ENCODE measurements at places on chromosomes 11 and 22. TPM values are rescaled to one million over a fixed set of nuclear protein-coding genes. Genes with fewer than 3 reads are reported as not detected.

GRCh38 chr11:37605229-37605628, 1007.2 kb upstream of the RAG2 start:
- H3K27me3 ChIP-seq = no peaks in the 10 kb centered on the region
- H3K4me1 ChIP-seq = no peaks in the 10 kb centered on the region
- DNase-seq = no peak
- H3K36me3 ChIP-seq = no peaks in the 10 kb centered on the region
- no peak overlapping the region for H3K4me3 ChIP-seq

- no peaks in the 10 kb centered on the region for H3K27me3 ChIP-seq
- H3K27ac ChIP-seq = no peak overlapping the region
- no peaks in the 10 kb centered on the region for H3K4me1 ChIP-seq
- H3K4me3 ChIP-seq = no peak overlapping the region
- no peaks in the 10 kb centered on the region for H3K36me3 ChIP-seq
- no peak for DNase-seq
Observed at GRCh38 chr11:110038201-110038600, 55.0 kb upstream of the ZC3H12C start.

DNA sequence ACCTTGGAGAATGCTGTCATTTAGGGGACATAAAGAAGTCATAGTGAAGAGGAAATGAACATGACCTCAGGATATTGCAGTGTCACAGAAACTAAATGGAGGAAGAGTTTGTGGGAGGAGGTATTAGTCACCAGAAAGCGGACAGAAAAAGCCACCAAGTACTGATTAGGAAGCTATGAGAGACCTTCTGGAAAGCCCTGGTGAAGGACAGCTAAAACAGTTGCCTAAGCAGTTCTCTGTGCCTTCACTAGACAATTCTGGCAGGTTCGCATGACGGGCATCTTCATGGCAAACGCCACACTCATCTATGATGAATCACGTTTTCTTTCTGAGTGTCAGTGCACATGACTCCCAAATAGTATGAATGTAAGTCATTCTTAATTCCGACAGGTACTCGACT, 325.8 kb downstream of the C11orf87 start:
- H3K4me3 ChIP-seq = no peak overlapping the region
- no peaks in the 10 kb centered on the region for H3K27me3 ChIP-seq
- peaks cover 6% of the 10 kb centered on the region for H3K4me1 ChIP-seq
- no peak for DNase-seq
- no peak overlapping the region for H3K27ac ChIP-seq

Gene DENND6B
- 11.0 TPM for total RNA-seq

Gene TMPRSS13
- 0.52 TPM for total RNA-seq

- DNase-seq = no peak
- no peaks in the 10 kb centered on the region for H3K36me3 ChIP-seq
- H3K27ac ChIP-seq = no peak overlapping the region
Observed at GRCh38 chr11:31943056-31943780, 132.1 kb upstream of the PAX6 start.

DNA sequence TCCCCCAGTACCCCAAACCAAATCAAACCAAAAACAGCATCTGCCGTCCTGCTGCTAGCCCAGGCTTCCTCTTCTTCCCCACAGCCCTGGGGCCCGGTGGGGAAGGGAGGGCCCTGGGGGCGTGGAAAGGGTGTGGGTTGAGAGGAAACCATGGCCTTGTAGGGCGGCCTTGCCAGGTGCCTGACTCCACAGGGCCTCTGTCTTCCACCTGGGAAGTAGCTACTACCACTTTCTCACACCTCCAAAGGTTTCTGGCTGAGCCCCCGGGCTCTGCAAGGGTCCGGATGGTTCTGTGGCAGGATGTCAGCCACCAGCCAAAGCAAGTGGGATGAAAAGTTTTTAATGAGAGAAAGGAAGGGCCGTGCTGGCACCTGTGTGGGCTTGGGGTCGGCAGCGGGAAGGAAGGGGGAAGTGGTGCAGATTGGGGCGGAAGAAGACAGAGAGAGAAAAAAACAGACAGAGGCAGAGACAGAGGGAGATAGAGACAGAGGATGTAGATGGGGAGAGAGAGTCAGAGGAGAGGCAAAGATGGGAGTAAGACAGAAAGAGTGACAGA, 10.5 kb downstream of the TPST2 start:
- H3K36me3 ChIP-seq = no peaks in the 10 kb centered on the region
- H3K27me3 ChIP-seq = no peaks in the 10 kb centered on the region
- DNase-seq = no peak
- H3K4me3 ChIP-seq = no peak overlapping the region

- H3K4me1 ChIP-seq = no peaks in the 10 kb centered on the region
- H3K27ac ChIP-seq = no peak overlapping the region
- H3K36me3 ChIP-seq = no peaks in the 10 kb centered on the region
- no peaks in the 10 kb centered on the region for H3K27me3 ChIP-seq
Observed at GRCh38 chr11:1920128-1920908, 815 bp downstream of the TNNT3 start.

- H3K36me3 ChIP-seq = no peaks in the 10 kb centered on the region
- no peak overlapping the region for H3K27ac ChIP-seq
- DNase-seq = peak; percentile 23
- no peak overlapping the region for H3K4me3 ChIP-seq
Observed at GRCh38 chr11:105609341-105609781, 512 bp upstream of the GRIA4 start.

Gene FOLR1
- total RNA-seq = 4.8 TPM

DNA sequence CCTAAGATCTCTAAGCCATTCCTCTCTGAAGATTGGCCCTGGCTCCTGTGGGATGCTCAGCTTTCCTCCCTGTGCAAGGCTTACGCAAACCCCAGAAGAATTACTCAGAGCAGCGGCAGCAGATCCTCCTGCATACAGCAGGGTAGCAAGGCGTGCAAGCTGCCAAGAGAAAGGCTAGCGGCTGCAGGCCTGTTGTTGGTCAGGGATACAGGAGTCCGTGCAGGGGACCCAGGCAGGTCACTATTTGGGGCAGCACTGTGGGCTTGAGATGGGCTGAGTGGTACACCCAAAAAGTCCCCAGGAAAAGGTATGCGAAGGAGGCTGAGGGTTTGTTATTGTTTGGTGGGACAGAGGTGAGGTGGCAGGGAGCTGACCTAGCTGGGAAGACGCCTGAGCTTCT, 1.5 kb downstream of the GLB1L2 start:
- peaks cover 17% of the 10 kb centered on the region for H3K4me1 ChIP-seq
- no peak overlapping the region for H3K27ac ChIP-seq
- no peak overlapping the region for H3K4me3 ChIP-seq
- no peak for DNase-seq

GRCh38 chr22:31107894-31108218, 488 bp upstream of the SELENOM start:
- peak overlapping the region; percentile 39 for H3K27ac ChIP-seq
- no peaks in the 10 kb centered on the region for H3K27me3 ChIP-seq
- H3K36me3 ChIP-seq = 0 out of 2 replicates have a peak, but pooled peaks cover 3% of the 10 kb centered on the region
- H3K4me1 ChIP-seq = peaks cover 14% of the 10 kb centered on the region

DNA sequence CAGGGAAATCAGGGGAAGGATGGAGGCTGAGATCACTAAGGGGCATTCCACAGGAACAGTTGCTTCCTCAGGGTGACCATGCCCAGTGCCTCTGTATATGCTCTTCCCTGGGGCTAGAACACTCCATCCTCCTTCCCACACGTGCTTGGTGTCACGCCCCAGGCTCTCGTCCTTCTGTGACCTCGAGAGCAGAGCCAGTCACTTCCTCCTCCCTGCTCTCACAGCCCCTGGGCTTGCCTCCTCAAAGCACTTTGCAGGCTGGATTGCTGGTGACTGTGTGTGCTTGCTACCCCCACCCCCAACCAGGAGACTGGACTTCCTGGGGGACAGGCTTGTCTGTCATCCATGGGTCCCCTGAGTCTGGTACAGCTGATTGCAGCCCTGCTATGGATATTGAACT, 56.5 kb upstream of the AMPD3 start:
- no peak for DNase-seq
- H3K27me3 ChIP-seq = no peaks in the 10 kb centered on the region

- no peaks in the 10 kb centered on the region for H3K36me3 ChIP-seq
- no peak overlapping the region for H3K4me3 ChIP-seq
- no peak overlapping the region for H3K27ac ChIP-seq
- no peaks in the 10 kb centered on the region for H3K27me3 ChIP-seq
Observed at GRCh38 chr11:91906871-91907624, 317.6 kb upstream of the FAT3 start.

Gene FGF4
- not detected for total RNA-seq

Gene RASD2
- 2.4 TPM for total RNA-seq

- H3K27me3 ChIP-seq = no peaks in the 10 kb centered on the region
- H3K4me1 ChIP-seq = peaks cover 23% of the 10 kb centered on the region
- DNase-seq = no peak
- H3K27ac ChIP-seq = peak overlapping the region; percentile 75
- no peaks in the 10 kb centered on the region for H3K36me3 ChIP-seq
- H3K4me3 ChIP-seq = no peak overlapping the region
Observed at GRCh38 chr11:1771700-1772099, 8.0 kb upstream of the CTSD start.

- H3K4me3 ChIP-seq = no peak overlapping the region
- no peaks in the 10 kb centered on the region for H3K27me3 ChIP-seq
- H3K36me3 ChIP-seq = peaks cover 9% of the 10 kb centered on the region
- peaks cover 1% of the 10 kb centered on the region for H3K4me1 ChIP-seq
Observed at GRCh38 chr11:72232260-72233055, 7.9 kb downstream of the INPPL1 start.

- no peak for DNase-seq
- peaks cover 3% of the 10 kb centered on the region for H3K4me1 ChIP-seq
- H3K36me3 ChIP-seq = no peaks in the 10 kb centered on the region
- no peak overlapping the region for H3K4me3 ChIP-seq
- no peaks in the 10 kb centered on the region for H3K27me3 ChIP-seq
Observed at GRCh38 chr11:33855500-33855899, 36.4 kb downstream of the LMO2 start.

DNA sequence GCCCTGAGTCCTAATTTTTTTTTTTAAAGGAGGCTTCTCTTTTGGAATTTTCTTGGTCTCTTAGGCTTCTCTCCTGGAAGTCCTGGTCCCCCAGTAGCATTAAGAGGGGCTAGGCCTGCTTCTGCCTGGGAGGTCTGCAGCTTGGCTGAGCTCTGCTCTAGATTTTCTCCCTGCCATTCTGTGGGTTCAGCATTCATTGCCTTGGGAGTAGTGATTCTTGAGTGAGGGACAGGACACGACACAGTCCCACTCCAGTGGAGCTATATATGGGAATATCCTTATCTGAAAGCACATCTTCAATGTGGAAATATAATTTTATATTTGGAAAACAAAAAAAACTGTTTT, 3.7 kb downstream of the IGSF22 start:
- no peaks in the 10 kb centered on the region for H3K36me3 ChIP-seq
- H3K4me1 ChIP-seq = peaks cover 14% of the 10 kb centered on the region
- no peaks in the 10 kb centered on the region for H3K27me3 ChIP-seq
- H3K4me3 ChIP-seq = no peak overlapping the region

GRCh38 chr22:48899523-48900326, 927.9 kb downstream of the BRD1 start:
- no peaks in the 10 kb centered on the region for H3K4me1 ChIP-seq
- H3K27me3 ChIP-seq = peaks cover 15% of the 10 kb centered on the region
- no peak for DNase-seq
- no peak overlapping the region for H3K27ac ChIP-seq
- no peaks in the 10 kb centered on the region for H3K36me3 ChIP-seq

- no peaks in the 10 kb centered on the region for H3K4me1 ChIP-seq
- no peak overlapping the region for H3K4me3 ChIP-seq
- H3K36me3 ChIP-seq = no peaks in the 10 kb centered on the region
- peak; percentile 34 for DNase-seq
- H3K27me3 ChIP-seq = no peaks in the 10 kb centered on the region
- H3K27ac ChIP-seq = no peak overlapping the region
Observed at GRCh38 chr11:62324731-62325556, 12.3 kb upstream of the ASRGL1 start.

- DNase-seq = no peak
- H3K4me3 ChIP-seq = no peak overlapping the region
- H3K27ac ChIP-seq = no peak overlapping the region
- no peaks in the 10 kb centered on the region for H3K4me1 ChIP-seq
- no peaks in the 10 kb centered on the region for H3K36me3 ChIP-seq
Observed at GRCh38 chr22:17198170-17199002, 20.8 kb downstream of the ADA2 start.

- H3K36me3 ChIP-seq = no peaks in the 10 kb centered on the region
- no peaks in the 10 kb centered on the region for H3K27me3 ChIP-seq
Observed at GRCh38 chr11:76152741-76153570, 53.3 kb downstream of the WNT11 start.

GRCh38 chr22:20206709-20207215, 55.9 kb upstream of the CCDC188 start:
- H3K4me1 ChIP-seq = peaks cover 79% of the 10 kb centered on the region
- H3K4me3 ChIP-seq = peak overlapping the region; percentile 94
- no peak for DNase-seq
- peak overlapping the region; percentile 83 for H3K27ac ChIP-seq
- H3K36me3 ChIP-seq = no peaks in the 10 kb centered on the region

Gene GALNT18
- 19.9 TPM for total RNA-seq

Gene DENND5A
- 48.6 TPM for total RNA-seq

GRCh38 chr11:43942662-43943371, 380 bp downstream of the C11orf96 start:
- H3K4me1 ChIP-seq = peaks cover 2% of the 10 kb centered on the region
- no peaks in the 10 kb centered on the region for H3K36me3 ChIP-seq
- H3K27ac ChIP-seq = no peak overlapping the region
- no peak overlapping the region for H3K4me3 ChIP-seq
- no peak for DNase-seq
- no peaks in the 10 kb centered on the region for H3K27me3 ChIP-seq

GRCh38 chr22:42236848-42237247, 33.6 kb downstream of the TCF20 start:
- no peak overlapping the region for H3K4me3 ChIP-seq
- no peaks in the 10 kb centered on the region for H3K27me3 ChIP-seq
- H3K27ac ChIP-seq = no peak overlapping the region
- no peaks in the 10 kb centered on the region for H3K4me1 ChIP-seq
- no peak for DNase-seq
